K562 (cell line): ENCODE measurements at places on chromosomes 6 and 20.

DNA sequence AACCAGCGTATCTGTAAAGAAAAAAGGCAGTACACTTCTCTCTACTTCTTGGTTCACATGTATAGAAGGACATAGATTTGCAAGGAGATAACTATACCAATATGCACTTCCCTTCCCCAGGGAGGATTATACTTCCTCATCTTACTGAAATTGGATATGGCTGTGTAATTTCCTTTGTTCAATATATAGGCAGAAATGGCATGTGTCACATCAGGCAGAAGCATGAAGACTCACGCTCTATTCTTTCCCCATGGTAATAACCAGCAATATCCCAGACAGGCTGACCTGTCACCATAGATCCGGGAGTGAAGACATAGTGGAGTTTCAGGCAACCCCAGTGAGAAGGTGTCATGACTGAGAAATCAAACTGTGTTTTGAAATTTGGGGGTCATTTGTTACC, 518.3 kb downstream of the KIF16B start:
- DNase-seq: no peak
- no peaks in the 10 kb centered on the region for H3K27me3 ChIP-seq
- no peak overlapping the region for H3K4me3 ChIP-seq
- no peaks in the 10 kb centered on the region for H3K4me1 ChIP-seq

GRCh38 chr20:45465491-45466266, 3.9 kb upstream of the WFDC2 start:
- H3K36me3 ChIP-seq: no peaks in the 10 kb centered on the region
- H3K27ac ChIP-seq: no peak overlapping the region
- peaks cover 25% of the 10 kb centered on the region for H3K27me3 ChIP-seq
- H3K4me1 ChIP-seq: peaks cover 15% of the 10 kb centered on the region

DNA sequence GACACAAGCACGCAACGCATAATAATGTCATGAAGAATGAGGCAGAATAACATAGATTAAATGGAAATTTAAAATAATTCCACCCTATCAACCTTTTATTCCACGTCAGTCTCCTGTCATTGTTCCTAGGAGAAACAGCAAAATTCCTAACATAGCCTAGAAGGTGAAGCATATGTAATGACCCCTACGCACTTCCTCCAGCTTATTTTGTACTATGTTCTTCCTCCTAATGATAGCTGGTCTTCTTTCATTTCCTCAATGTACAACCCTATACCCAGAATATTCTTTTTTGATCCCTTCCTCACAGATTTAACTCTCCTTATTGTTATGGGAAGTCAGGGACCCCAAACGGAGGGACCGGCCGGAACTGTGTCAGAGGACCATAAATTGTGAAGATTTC, 122.0 kb upstream of the CARMIL1 start:
- no peak overlapping the region for H3K27ac ChIP-seq
- no peak for DNase-seq
- no peaks in the 10 kb centered on the region for H3K27me3 ChIP-seq
- no peak overlapping the region for H3K4me3 ChIP-seq
- no peaks in the 10 kb centered on the region for H3K36me3 ChIP-seq
- H3K4me1 ChIP-seq: peaks cover 5% of the 10 kb centered on the region

GRCh38 chr6:35478259-35478658, 10.1 kb downstream of the RPL10A start:
- no peaks in the 10 kb centered on the region for H3K4me1 ChIP-seq
- no peak overlapping the region for H3K4me3 ChIP-seq
- no peaks in the 10 kb centered on the region for H3K27me3 ChIP-seq

GRCh38 chr6:11221623-11222384, 10.7 kb downstream of the NEDD9 start:
- no peak for DNase-seq
- H3K36me3 ChIP-seq: no peaks in the 10 kb centered on the region
- H3K27me3 ChIP-seq: peaks cover 19% of the 10 kb centered on the region
- no peak overlapping the region for H3K4me3 ChIP-seq

GRCh38 chr6:29791162-29791561, 36.5 kb upstream of the HLA-G start:
- no peak for DNase-seq
- no peak overlapping the region for H3K27ac ChIP-seq
- no peak overlapping the region for H3K4me3 ChIP-seq
- H3K36me3 ChIP-seq: no peaks in the 10 kb centered on the region

DNA sequence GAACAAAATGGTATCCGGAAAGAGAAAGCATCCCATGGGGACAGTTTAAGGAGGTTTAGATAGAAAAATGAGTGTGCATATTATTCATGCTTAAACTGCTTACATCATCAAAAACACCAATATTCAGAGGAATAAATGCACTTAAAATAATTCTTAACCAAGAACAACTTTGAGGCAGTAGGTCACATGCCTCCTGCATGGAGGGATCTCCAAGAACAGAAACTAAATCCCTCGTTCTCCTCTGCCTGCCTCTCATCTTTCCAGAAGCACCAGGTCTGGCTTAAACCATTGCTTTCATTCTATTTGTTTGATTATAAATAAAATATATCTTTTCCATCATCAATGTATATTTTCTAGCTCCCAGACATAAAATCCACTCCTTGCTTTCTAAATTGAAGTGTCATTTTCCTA, 103.5 kb upstream of the QKI start:
- H3K4me1 ChIP-seq: no peaks in the 10 kb centered on the region
- H3K4me3 ChIP-seq: no peak overlapping the region
- no peaks in the 10 kb centered on the region for H3K36me3 ChIP-seq
- H3K27ac ChIP-seq: no peak overlapping the region
- DNase-seq: no peak
- H3K27me3 ChIP-seq: peaks cover 55% of the 10 kb centered on the region

- H3K27ac ChIP-seq: no peak overlapping the region
- H3K4me1 ChIP-seq: no peaks in the 10 kb centered on the region
- no peak for DNase-seq
Measured at GRCh38 chr6:22281341-22282085, 15.3 kb downstream of the PRL start.

DNA sequence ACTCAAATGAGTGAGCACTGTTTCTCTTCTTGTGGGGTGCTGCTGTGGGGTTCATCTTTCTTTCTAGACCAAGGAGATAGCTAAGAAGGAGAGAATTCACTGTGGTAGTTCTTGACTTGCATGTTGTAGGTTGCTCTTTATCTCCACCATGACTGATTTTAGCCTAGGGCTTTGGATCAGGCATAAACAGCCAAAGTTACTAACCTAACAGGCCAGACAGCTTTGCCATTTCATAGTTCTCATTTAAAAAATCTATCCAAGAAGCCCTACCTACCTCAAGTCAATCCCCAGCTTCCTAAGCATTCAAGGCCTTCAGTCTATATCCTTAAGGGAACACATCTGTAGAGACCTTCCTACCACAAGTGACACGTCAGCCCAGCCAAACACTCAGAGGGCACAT, 107.9 kb upstream of the CARMIL1 start:
- H3K4me3 ChIP-seq: no peak overlapping the region
- no peaks in the 10 kb centered on the region for H3K36me3 ChIP-seq
- no peaks in the 10 kb centered on the region for H3K27me3 ChIP-seq
- H3K4me1 ChIP-seq: no peaks in the 10 kb centered on the region
- no peak for DNase-seq

GRCh38 chr20:21053002-21053762, 53.0 kb downstream of the LINC00237 start:
- no peaks in the 10 kb centered on the region for H3K36me3 ChIP-seq
- H3K4me1 ChIP-seq: no peaks in the 10 kb centered on the region
- no peak for DNase-seq
- no peaks in the 10 kb centered on the region for H3K27me3 ChIP-seq

DNA sequence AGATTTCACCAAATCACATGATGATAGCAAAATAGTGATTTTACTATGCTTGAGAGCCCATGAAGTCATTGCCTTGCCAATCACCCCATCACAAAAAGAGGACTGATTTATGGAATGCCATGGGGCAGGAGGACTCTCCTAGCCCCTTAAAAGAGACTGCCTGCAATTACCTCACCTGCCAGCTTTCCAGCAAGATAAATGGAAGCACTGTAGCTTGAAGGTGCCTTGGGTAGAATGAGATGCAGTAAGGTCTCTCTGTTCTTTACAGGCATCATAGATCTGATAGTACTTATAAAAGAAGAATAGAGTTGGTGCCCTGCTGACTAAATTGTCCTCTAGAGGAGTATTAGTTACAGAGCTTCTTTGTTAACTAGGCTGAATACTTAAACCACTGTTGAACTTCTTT, 242.3 kb downstream of the TMEM242 start:
- no peaks in the 10 kb centered on the region for H3K27me3 ChIP-seq
- H3K4me1 ChIP-seq: no peaks in the 10 kb centered on the region; the same call in 1 of the 3 replicates
- no peak overlapping the region for H3K4me3 ChIP-seq
- H3K27ac ChIP-seq: no peak overlapping the region
- H3K36me3 ChIP-seq: peaks cover 10% of the 10 kb centered on the region; the same call in 1 of the 3 replicates

- H3K4me3 ChIP-seq: no peak overlapping the region
- DNase-seq: no peak
- H3K4me1 ChIP-seq: no peaks in the 10 kb centered on the region
Measured at GRCh38 chr20:9506964-9507369, 7.4 kb upstream of the LAMP5 start.

DNA sequence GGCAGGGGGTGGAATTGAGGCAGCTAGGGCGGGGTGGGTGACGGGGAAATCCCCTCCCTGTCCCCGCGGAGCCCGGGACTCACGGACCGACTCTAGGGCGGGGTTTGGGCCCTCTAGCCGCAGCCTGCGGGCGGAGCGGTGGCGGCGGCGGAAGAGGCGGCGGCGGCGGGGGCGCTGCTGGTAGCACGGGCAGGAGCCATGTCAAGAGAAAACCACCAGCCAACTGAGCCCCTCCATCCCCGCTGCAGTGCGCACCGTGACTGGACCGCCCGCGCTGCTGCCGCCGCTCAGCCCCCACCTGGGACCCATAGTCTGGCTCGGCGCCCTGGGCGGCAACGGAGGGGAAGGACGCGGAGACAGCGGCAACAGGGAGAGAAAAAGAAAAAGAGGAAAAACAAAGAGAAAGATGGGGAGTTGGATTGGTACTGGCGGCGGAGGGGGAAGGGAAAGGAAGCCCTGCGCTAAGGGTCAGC, 1.2 kb upstream of the C6orf62 start:
- peak; percentile 67 for DNase-seq
- H3K27me3 ChIP-seq: no peaks in the 10 kb centered on the region
- H3K36me3 ChIP-seq: peaks cover 41% of the 10 kb centered on the region
- H3K27ac ChIP-seq: peak overlapping the region; percentile 97
- H3K4me3 ChIP-seq: peak overlapping the region; percentile 94
- H3K4me1 ChIP-seq: peaks cover 17% of the 10 kb centered on the region; the same call in 2 of the 3 replicates

GRCh38 chr6:67933278-67933677, 701.8 kb upstream of the ADGRB3 start:
- no peak overlapping the region for H3K4me3 ChIP-seq
- H3K27me3 ChIP-seq: no peaks in the 10 kb centered on the region
- DNase-seq: peak; percentile 44
- no peak overlapping the region for H3K27ac ChIP-seq
- no peaks in the 10 kb centered on the region for H3K4me1 ChIP-seq
- no peaks in the 10 kb centered on the region; the same call in 2 of the 3 replicates for H3K36me3 ChIP-seq

GRCh38 chr20:44504402-44505307, 17.2 kb downstream of the SERINC3 start:
- no peak for DNase-seq
- no peaks in the 10 kb centered on the region for H3K27me3 ChIP-seq
- H3K27ac ChIP-seq: no peak overlapping the region
- no peak overlapping the region for H3K4me3 ChIP-seq

- H3K4me1 ChIP-seq: no peaks in the 10 kb centered on the region
- no peaks in the 10 kb centered on the region for H3K27me3 ChIP-seq
- DNase-seq: no peak
- H3K27ac ChIP-seq: no peak overlapping the region
- no peaks in the 10 kb centered on the region for H3K36me3 ChIP-seq
- H3K4me3 ChIP-seq: no peak overlapping the region
Measured at GRCh38 chr6:62390401-62390800, 104.4 kb upstream of the KHDRBS2 start.

DNA sequence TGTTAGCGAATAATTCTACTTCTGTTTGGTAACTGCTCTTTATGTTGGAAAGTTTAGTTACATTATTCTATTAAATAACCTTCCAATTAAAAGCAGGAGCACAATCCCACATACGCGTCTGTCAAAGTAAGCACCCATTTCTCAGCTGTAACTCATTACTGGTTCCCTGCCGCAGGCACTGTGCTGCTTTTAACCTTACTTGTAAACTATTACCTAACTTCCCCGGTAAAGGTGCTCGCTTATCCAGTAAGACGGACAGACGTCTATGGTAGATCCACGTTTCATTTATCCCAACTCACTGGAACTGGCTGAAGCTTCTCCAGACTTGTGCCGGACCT, 529 bp upstream of the ENPP4 start:
- peaks cover 7% of the 10 kb centered on the region for H3K27me3 ChIP-seq
- H3K4me1 ChIP-seq: peaks cover 4% of the 10 kb centered on the region; the same call in 1 of the 2 replicates
- DNase-seq: no peak
- H3K36me3 ChIP-seq: no peaks in the 10 kb centered on the region
- no peak overlapping the region for H3K4me3 ChIP-seq

DNA sequence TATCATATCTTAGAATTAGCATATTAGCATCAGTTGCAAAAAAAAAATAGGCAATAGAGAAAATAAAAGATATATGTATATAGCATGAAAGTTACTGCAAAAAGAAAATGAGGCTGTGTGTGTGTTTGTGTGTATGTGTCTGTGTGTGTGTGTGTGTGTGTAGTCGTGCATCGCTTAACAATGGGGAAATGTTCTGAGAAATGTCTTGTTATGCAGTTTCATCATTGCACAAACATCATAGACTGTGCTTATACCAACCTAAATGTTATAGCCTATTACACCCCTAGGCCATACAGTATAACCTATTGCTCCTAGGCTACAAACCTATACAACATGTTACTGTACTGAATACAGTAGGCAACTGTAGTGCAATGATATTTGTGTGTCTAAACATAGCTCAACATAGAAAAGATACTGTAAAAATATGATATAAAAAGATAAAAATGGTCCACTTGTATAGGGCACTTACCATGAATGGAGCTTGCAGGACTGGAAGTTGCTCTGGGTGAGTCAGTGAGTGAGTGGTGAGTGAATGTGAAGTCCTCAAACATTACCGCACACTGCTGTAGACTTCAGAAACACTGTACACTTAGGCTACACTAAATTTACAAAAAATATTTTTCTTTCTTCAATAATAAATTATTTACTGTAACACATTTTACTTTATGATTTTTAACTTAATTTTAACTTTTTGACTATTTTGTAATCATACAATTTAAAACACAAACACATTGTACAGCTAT, 805.1 kb downstream of the KIF16B start:
- H3K36me3 ChIP-seq: no peaks in the 10 kb centered on the region
- H3K27ac ChIP-seq: no peak overlapping the region
- H3K27me3 ChIP-seq: no peaks in the 10 kb centered on the region
- no peak overlapping the region for H3K4me3 ChIP-seq
- no peaks in the 10 kb centered on the region for H3K4me1 ChIP-seq
- DNase-seq: no peak

DNA sequence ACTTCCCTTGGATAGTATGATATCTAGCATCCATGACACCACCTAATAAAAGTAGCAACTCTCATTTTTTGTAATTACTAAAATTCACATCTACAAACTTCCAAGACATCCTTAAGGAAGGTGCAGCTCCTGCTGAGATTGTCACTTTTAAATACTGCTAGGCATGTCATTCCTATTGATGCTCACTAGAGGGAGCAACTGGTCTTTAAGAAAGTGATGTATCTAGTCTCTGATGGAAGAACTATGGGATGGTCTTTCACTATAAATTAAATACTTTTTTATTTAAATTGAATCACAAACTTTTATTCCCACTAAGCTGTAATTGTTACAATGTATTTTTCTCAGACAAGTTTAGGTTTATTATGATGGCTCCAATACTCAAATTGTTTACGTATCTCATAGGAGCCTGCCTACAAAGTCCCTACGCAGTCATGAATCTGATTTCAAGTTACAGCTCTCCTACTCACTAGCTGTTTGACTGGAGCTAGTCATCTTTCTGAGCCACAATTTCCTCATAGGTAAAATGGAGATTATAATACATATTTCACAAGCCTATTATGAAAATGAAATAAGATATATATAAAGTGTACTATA, 8.1 kb upstream of the TSPYL1 start:
- no peaks in the 10 kb centered on the region for H3K36me3 ChIP-seq
- H3K4me1 ChIP-seq: no peaks in the 10 kb centered on the region
- H3K4me3 ChIP-seq: no peak overlapping the region
